Skeletal muscle tissue (tissue), 5 donors: ENCODE measurements at places on chromosomes 4 and X. TPM values are rescaled to one million over a fixed set of nuclear protein-coding genes. Genes with fewer than 3 reads are reported as not detected.

Gene MID1
- total RNA-seq: 17.7 TPM

Gene NFKB1
- 18.8 TPM for total RNA-seq

Gene DDIT4L
- total RNA-seq: 61.6 TPM

Gene AGA
- 5.2 TPM for total RNA-seq

Gene IL21
- total RNA-seq: not detected

Gene GYPE
- total RNA-seq: 2.1 TPM
